ENCODE measurements at places on chromosomes 3 and 15.

DNA sequence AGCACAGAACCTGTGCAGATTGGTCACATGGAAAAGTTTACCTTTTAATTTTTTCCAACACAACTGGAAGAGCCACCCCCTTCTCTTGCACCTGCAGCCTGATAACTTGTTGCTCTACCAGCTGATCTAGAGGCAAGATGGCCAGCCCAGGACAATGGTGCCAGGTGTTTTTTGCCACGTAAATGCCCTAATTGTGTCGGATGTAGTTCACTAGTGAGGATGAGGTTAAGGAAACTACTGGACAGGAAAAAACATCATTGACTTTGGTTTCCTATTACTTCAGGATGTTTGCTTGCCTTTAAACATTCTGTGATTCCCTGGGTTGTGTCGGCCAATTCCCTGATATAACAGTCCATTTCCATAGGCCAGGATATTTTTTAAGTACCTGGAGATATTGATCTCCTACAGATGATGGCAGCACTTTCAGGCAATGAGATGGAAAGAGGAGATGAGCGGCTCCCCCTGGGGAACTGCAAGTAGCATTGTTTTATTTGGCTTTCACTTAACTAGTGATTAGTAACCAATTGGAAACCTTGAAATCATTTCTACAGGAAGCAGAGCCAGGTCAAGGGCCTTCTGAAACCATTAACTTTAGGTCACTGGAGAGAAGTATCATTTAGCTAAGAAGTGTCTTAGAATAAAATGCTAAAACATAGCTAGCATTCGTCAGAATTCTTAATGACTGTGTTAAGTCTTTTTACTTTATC is 72.5 kb downstream of the OSBPL10 start:
- DNase-seq = no peak

- DNase-seq = no peak
Measured at GRCh38 chr15:34217587-34218225, 7.1 kb upstream of the EMC4 start.

GRCh38 chr15:100495861-100496260 is 32.9 kb downstream of the CERS3 start:
- no peak for DNase-seq

DNA sequence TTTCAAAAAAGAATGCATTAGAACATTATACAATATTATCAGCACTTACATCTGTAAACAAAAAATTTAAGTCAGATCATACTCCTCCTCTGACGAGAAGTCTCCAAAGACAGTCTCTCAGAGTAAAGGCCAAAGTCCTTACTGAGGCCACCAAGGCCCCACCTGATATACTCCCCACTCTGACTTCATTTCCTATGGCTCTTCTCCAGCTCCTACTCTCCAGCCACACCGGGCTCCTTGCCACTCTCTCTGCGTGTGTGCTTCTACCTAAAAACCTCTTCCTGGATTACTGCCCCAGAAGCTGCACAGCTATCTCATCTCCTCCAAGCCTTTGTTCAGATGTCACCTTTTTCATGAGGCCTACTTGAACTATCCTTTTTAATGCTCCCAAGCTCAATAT is 5.0 kb downstream of the DCP1A start:
- DNase-seq = no peak

DNA sequence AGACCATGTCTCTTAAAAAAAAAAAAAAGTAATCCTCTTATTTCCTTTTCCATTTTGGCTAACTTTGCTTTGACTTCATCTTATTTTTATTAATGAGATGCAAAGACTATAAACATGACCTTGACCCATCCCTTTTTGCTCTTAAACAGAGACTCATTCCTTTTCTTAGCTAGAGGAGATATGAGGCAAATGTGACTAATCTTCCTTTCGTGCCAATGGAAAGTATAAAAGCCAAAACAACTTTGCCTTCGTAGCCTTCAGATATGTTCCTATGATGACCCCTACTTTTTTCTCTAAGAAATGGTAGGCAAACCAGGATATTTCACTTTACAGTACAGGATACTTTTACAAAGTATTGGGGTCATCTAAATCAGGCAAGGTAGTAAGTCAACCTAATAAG is 36.9 kb upstream of the GOLGB1 start:
- DNase-seq = no peak

- DNase-seq = no peak
Measured at GRCh38 chr3:8761866-8762265, 7.5 kb downstream of the OXTR start.

DNA sequence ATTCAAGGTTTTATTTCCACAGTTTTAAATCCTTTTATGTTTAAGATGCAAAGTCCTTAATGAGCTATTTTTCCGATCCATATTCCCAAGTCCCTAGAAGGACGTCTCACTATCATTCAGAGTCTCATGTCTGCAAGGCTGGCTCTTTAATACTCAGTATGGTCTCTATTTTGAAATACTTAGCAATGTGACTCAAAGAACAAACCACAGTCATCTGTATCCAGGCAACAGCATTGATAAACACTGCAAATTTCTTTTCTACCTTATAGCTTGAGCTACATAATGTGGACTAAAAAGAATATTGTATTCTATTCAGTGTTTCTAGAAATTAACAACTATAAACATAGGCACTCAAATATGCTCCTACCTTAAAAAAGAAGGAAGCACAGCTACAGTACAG is 588.3 kb upstream of the NAALADL2 start:
- DNase-seq = no peak

DNA sequence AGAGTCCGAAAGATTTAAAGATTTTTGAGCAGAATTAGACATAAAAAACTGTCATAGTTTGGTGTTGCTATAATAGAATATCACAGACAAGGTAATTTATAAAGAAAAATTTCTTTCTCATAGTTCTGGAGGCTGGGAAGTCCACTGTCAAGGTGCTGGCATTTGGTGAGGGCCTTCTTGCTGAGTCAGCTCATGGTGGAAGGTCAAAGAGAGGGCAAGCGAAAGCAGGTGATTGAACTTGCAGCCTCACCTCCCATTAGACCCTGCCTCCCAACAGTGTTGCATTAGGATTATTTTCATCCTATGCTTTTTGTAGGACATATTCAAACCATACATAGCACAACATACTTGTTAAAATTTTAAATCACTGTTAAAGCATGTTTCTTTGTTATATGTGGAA is 9.9 kb downstream of the SELENOT start:
- no peak for DNase-seq

GRCh38 chr15:71066983-71067382 is 48.3 kb upstream of the THSD4 start:
- DNase-seq = no peak

GRCh38 chr3:184578822-184579221 is 17.2 kb downstream of the EPHB3 start:
- no peak for DNase-seq

DNA sequence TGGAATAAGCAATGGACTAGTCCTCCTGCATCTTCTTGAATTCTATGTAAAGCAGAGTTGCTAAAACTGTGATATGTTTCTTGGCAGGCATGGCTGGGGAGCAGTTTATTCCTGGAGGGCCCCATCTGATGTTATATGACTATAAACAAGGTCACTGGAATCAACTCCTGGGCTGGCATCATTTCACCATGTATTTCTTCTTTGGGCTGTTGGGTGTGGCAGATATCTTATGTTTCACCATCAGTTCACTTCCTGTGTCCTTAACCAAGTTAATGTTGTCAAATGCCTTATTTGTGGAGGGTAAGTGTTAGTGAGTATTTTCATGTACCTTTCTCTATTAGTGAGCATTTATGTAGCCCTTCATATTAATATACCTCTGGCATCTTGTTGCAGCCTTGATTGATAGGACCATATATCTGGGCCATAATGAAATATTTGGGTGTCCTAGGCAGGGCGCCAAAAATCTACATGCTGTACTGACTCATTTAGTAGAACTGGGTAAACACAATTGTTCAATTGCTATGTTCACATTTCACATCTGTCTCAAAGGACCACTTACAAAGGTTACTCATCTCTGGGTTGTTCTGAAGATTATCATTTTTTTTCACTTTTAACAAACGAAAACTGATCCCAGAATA is 52.6 kb upstream of the ADGRG7 start:
- DNase-seq = no peak

- no peak for DNase-seq
Measured at GRCh38 chr3:179438841-179439240, 12.4 kb downstream of the GNB4 start.

- no peak for DNase-seq
Measured at GRCh38 chr3:112822064-112823055, 24.3 kb downstream of the CD200R1L start.

DNA sequence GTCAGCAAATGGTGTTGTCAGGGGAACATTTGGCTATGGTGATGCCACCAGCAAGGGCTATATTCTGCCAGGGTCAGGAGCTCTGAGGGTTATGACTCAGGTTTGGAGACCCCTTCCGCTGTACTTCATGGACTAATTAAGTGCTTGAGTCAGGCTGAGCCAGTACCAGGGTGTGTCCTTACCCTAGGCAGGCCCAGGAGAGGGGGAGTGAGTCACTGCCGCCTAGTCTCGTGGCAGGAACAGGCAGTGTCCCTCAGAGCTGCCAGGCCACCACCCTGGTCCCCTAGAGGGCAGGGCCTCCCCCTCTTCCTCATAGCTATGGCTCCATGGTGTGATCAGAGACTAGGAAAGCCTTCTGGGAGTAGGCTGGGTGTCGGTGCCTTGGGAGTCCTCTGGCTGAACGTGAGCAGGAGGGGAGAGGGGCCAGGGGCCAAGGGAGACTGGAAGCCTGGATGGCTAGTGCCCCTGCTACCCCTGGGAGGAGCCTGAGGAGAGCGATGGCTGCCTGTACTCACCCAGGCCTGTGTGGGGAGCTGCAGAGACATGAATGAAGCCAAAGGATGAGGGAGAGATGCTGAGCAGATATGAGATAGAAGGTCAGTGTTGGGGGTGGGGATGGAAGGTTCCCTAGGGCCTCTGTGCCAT is 10.6 kb downstream of the MAPKAPK3 start:
- peak; percentile 95 for DNase-seq

- DNase-seq = no peak
Measured at GRCh38 chr15:76056931-76057330, 2.9 kb upstream of the TMEM266 start.

DNA sequence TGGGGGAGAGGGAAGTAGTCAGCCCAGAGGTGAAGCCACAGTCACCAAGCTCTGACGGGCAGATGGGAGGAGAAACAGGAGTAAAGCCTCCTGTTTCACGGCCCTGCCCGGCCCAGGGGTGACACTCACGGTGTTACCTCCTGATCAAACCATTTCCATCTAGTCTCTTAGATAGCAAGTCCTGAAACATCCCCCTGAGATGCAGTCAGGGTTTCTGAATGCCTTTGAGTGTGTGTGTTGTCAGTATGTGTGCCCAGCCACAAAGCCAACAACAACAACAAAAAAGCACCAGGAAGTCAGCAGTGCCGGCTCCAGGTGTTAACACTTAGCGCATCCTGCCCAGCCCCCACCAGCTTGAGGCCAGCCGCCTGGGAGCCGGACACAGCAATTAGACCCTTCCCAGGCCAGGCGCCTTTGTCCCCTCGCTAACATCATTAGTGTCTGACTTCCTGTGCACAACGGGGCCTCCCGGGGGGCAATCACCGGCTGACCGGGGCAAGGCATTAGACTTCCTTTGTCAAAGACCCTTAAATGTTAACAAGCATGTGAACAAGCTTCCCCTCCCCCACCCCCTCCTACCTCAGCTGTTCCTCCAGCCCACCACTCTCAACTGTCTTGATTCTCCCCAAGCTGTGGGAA is 34.5 kb downstream of the IL17RD start:
- peak; percentile 64 for DNase-seq

GRCh38 chr3:28867836-28868235 is 413.0 kb upstream of the RBMS3 start:
- DNase-seq = no peak

- DNase-seq = no peak
Measured at GRCh38 chr3:73319179-73319769, 257.8 kb downstream of the EBLN2 start.

DNA sequence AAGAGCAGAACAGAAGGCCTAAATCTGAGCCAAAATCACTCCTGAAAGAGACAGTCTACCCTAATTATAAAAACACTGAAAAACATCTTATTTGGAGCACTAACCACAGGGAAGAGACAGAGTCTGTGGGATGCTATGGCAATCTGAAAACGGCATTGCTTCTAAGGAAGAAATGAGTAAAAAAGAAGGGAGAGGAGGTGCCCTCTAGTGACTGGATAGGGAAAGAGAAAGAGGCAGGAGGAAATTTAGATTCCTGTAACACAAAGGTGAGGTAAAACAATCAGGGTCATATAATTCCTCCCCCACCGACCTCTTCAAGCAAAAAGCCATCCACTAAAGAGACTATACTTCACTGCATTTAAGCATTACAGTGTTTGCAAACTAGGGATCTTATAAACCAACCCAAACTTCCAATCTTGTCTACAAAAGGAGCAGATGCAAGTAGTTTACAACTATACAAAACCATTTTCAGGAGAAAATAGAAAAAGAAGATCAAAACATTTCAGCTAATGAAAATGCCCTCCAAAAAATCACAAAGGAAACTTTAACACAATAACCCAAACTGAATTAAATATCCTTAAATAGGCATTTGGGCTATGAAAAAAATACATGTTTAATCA is 32.6 kb downstream of the HACD2 start:
- DNase-seq = no peak

GRCh38 chr3:18712713-18713576 is 287.8 kb upstream of the SATB1 start:
- DNase-seq = no peak

DNA sequence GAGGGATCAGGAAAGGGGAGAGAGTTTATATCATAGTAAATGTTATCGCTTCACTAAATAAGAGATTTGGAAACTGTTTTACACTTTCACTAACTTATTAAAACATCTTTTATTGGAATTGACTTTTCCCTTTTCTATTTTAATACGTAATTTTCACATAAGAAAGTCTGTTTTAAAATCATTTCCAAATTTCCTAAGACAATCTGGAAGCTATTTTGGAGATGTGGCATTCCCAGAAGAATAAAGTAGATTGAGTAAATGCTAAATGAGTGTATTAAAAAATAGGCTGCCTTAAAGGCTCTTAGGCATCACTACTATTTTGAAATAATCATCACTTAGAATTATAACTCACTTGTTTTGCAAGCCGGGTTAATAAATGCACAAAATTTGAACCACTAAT is 763.5 kb downstream of the EDEM1 start:
- DNase-seq = no peak

DNA sequence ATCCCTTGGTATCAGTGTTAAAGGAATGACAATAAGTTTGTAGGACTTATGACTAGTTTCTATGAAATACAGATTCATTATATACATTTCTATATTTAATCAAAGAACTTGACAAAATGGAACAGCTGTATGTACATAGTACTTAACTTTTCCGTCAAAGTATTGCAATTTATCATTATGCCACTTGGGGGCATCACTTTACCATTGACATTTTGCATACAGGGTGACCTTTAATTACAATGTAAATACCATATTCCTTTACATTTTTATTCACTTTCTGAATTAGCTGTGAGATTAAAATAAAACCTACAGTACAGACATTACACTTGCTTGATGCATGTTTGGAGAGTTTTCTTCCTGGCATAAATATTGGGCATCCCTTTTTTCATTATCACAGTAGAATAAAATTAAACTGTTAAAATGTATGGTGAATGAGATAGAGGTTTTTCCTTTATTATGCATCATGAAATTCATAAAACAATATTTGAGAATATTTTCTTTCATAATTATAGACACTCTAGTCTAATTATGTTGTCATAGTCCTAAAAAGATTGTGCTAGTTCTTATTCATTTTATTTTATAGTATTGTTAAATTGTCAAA is 6.9 kb downstream of the NEK11 start:
- no peak for DNase-seq

Measured in psoas muscle (tissue), 8 donors.